ENCODE measurements at places on chromosomes 3 and 15.

DNA sequence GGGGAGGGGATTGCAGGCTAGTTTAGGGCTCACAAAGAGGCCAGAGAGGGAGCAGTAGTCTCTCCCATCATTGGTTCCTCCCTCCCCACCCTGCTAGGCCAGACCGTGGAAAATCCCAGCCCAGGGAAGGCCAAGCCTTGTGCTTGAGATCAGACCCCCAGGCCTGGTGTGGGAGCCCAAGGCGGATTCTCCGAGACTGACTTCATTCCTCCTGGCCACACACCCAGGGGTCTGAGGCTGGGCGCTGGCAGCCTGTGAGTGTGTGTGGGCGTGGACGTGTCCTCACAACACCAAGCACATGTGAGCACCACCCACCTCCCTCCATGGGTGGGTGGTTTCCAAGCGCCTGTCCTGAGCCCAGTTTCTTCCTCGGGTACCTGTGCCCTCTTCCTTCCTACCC, 4.1 kb downstream of the LOXL1 start:
- H3K27me3 ChIP-seq, result no peaks in the 10 kb centered on the region
- no peak for DNase-seq
- no peak overlapping the region for H3K27ac ChIP-seq

- DNase-seq, result no peak
- no peaks in the 10 kb centered on the region for H3K36me3 ChIP-seq
- no peak overlapping the region for H3K4me3 ChIP-seq
- no peaks in the 10 kb centered on the region for H3K27me3 ChIP-seq
These were observed 23.0 kb downstream of the NANOGP8 start for GRCh38 chr15:35061825-35062737.

GRCh38 chr3:197149528-197149927, 119.9 kb upstream of the MELTF start:
- no peak for DNase-seq
- 0 out of 2 replicates have a peak, but pooled peaks cover 3% of the 10 kb centered on the region for H3K36me3 ChIP-seq
- H3K4me3 ChIP-seq, result no peak overlapping the region
- peaks cover 15% of the 10 kb centered on the region for H3K4me1 ChIP-seq
- H3K27ac ChIP-seq, result peak overlapping the region; percentile 24

GRCh38 chr3:45984331-45985312, 11.0 kb downstream of the FYCO1 start:
- DNase-seq, result no peak
- H3K36me3 ChIP-seq, result peaks cover 14% of the 10 kb centered on the region
- H3K4me3 ChIP-seq, result no peak overlapping the region

GRCh38 chr15:22867886-22868285, 29.4 kb downstream of the NIPA2 start:
- H3K27me3 ChIP-seq, result no peaks in the 10 kb centered on the region
- no peak overlapping the region for H3K4me3 ChIP-seq
- no peak overlapping the region for H3K27ac ChIP-seq

DNA sequence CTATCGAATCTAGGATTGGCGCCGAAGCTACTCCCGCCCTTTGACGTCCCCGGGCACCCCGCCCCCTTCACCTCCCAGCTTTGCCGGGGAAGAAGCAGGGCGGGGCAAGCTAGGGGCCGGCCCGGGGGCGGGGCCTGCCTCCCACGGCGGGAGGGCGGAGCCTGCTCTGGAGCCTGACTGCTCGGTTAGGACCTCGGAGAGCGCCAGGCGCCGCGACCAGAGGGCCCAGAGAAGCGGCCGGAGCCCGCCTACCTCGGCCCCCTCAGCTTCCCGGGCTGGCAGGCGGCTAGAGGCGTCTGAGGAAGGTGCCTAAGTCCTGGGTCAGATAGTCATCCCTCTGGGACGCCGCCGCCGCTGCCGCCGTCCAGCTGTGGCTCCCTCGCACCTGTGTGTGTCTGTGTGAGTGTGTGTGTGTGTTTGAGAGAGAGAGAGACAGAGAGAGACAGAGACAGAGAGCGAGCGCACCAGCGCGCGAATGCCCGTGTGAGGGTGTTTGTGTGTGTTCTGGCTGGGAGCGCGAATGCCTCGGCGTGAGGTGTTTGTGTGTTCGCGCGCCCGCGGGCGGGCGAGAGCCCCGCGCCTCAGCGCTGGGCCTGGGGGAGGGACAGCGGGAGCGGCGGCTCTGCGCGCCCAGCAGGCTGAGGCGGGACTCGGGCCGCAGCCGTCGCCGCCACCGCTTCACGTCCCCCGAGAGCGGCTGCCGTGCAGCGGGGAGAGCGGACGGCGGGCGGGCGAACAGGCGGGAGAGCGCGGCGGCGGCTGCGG, at the start of gene STXBP5L:
STXBP5L (plus strand) TSS at position 176 of the 765 bp plus-strand sequence. CDS start 1,374 bp downstream, outside the sequence.
- H3K4me3 ChIP-seq, result no peak within 1 kb of the TSS
- no peaks in the 10 kb centered on the region for H3K4me1 ChIP-seq
- peak; percentile 47 for DNase-seq
- H3K27ac ChIP-seq, result no peak within 1 kb of the TSS

DNA sequence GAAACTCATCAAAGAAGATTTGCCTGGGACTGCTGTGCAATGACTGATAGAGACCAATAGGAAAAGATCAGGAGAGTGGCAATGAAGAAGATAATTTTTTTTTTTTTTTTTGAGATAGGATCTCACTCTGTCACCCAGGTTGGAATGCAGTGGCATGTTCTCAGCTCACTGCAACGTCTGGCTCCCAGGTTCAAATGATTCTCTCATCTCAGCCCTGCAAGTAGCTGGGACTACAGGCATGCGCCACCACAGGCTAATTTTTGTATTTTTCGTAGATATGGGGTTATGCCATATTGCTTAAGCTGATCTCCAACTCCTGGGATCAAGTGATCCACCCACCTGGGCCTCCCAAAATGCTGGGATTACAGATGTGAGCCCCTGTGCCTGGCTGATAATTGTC, 116.9 kb upstream of the CCNL1 start:
- no peak overlapping the region for H3K4me3 ChIP-seq
- no peak for DNase-seq
- H3K27ac ChIP-seq, result no peak overlapping the region
- no peaks in the 10 kb centered on the region for H3K4me1 ChIP-seq

GRCh38 chr3:16937326-16937845, 52.6 kb downstream of the PLCL2 start:
- no peaks in the 10 kb centered on the region for H3K4me1 ChIP-seq
- no peaks in the 10 kb centered on the region for H3K27me3 ChIP-seq
- no peak overlapping the region for H3K27ac ChIP-seq

- H3K4me1 ChIP-seq, result no peaks in the 10 kb centered on the region
- no peaks in the 10 kb centered on the region for H3K36me3 ChIP-seq
- DNase-seq, result peak; percentile 21
- peak overlapping the region; percentile 78 for H3K4me3 ChIP-seq
These were observed 643 bp downstream of the CDAN1 start for GRCh38 chr15:42736178-42736792.

GRCh38 chr15:96369825-96370621, 39.5 kb downstream of the NR2F2 start:
- H3K4me1 ChIP-seq, result no peaks in the 10 kb centered on the region
- H3K36me3 ChIP-seq, result no peaks in the 10 kb centered on the region
- H3K27me3 ChIP-seq, result no peaks in the 10 kb centered on the region
- H3K27ac ChIP-seq, result no peak overlapping the region

DNA sequence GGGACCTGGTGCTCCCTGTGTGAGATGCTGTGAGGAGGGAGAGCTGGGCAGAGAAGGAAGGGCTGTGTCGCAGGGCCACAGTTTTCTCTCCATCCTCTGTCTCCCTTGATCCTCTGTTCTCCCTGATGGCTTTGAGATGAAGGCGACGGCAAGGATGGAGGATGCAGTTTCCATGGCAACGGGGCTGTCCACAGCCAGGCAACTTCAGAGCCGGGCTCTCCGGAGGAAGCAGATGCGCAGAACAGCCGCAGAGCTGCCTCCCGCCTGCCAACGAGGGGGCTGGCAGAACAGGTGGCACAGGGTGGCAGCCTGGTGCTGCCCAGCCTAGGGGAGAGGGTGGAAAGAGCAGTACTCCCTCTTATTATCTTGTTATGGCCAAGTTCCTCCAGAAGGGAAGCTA, 9.9 kb upstream of the GRM2 start:
- H3K4me1 ChIP-seq, result no peaks in the 10 kb centered on the region
- no peaks in the 10 kb centered on the region for H3K27me3 ChIP-seq
- no peaks in the 10 kb centered on the region for H3K36me3 ChIP-seq

DNA sequence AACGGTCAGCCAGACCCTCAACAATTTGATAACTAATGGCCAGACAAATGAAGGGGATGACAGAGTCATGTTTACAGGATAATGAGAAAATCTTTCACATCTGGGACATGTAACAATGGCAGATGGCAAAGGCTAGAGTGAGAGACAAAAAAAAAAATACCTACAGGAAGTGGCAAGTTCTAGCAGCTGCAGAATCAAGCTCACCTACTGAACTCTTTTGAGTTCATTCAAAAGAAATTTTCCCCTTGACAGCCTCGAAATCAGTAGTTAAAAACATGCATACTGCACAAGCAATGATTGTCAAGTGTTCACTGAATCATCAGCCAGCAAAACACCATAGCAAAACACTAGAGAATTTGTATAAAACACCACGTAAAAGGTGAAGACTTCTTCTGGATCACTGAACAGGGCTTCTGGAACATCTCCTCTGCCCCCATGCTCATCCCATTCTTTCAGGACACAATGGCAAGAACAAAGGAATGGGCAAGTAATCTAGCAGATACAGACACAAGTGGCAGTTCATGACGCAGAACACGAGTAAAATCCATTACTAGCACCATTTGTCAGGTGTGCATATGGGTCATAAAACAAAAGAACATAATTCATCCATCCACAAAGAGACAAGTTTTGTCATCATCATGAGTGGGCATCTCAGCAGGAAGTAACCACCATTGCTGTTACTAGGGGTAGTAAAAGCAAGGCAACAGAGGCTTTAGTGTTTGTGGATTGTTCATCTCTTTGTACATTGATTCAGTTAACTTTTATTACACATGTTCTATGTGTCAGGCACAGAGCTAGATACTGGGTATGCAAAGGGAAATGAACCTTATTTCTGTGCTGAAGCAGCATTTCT, 13.8 kb upstream of the KCNMB2 start:
- peaks cover 8% of the 10 kb centered on the region for H3K4me1 ChIP-seq
- H3K27me3 ChIP-seq, result no peaks in the 10 kb centered on the region
- H3K4me3 ChIP-seq, result no peak overlapping the region
- no peak for DNase-seq
- no peaks in the 10 kb centered on the region for H3K36me3 ChIP-seq

DNA sequence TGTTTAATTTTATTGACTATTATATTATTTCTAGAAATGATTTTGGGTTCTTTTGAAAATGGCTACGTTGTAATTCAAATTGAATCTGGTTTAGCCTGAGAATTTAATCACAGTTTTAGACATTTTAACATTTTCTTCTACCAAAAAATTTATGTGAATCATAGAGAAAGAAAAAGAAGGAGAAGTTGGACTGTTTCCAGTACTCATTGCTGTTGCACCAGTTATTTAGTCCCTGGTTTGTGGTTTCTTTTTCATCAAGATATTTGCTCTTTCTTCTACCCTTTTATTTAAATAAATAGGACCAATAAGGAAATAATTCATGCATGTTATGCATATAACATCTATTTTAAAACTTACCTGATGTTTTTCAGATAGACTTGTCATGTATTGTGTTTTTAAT, 1337.1 kb downstream of the ROBO1 start:
- no peaks in the 10 kb centered on the region for H3K4me1 ChIP-seq
- H3K4me3 ChIP-seq, result no peak overlapping the region
- DNase-seq, result no peak
- no peak overlapping the region for H3K27ac ChIP-seq
- H3K27me3 ChIP-seq, result no peaks in the 10 kb centered on the region

DNA sequence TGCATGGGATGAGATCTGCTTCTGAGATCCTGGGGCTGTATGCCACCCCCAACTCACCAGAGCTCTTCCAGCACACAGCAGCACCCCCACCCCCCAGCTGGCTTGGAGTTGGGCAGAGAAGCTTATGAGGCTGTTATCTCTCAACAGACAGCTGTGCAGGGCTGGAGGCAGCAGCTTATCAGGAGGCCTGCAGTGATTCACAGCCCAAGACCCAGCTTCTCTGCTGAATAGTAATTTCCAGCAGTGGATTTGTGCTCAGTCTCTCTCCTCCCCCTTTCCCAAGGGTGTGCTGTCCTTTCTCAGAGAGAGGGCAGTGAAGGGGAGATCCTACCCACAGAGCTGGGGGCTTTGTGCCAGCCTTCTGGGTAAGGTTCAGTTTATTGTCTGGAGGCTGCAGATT, 2.1 kb downstream of the RPP25 start:
- H3K27me3 ChIP-seq, result no peaks in the 10 kb centered on the region
- peak overlapping the region; percentile 92 for H3K4me3 ChIP-seq
- peaks cover 30% of the 10 kb centered on the region for H3K4me1 ChIP-seq
- no peaks in the 10 kb centered on the region for H3K36me3 ChIP-seq
- H3K27ac ChIP-seq, result no peak overlapping the region
- no peak for DNase-seq
